Heart right ventricle (tissue), 16 donors: ENCODE measurements at places on chromosomes 11 and 22. TPM values are rescaled to one million over a fixed set of nuclear protein-coding genes. Genes with fewer than 3 reads are reported as not detected.

Gene TRIM49
- total RNA-seq, result not detected

Gene MYBPC3
- total RNA-seq, result 2,415 TPM

DNA sequence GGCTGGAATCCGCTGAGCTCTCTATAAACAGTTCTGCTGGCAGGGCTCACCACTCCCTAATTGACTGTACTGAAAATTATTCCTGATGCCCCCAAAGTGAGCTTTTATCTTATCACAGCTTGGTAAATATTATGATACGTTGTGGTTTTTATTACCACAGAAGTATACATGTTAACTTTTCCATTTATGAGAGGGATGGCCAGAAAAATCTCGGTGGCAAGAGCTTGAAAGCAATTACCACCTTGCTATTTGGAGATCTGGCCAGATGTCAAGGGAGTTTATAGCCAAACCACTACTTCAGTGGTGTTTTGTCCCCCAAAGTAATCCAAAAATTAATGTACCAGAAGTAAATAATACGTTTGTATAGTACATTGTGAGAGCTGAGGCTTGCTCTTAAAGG lies 75.4 kb upstream of the RCN1 start:
- H3K36me3 ChIP-seq, result no peaks in the 10 kb centered on the region
- DNase-seq, result no peak
- H3K27ac ChIP-seq, result no peak overlapping the region
- no peaks in the 10 kb centered on the region for H3K4me1 ChIP-seq
- H3K4me3 ChIP-seq, result no peak overlapping the region

- no peaks in the 10 kb centered on the region for H3K4me1 ChIP-seq
- H3K27me3 ChIP-seq, result no peaks in the 10 kb centered on the region
- no peaks in the 10 kb centered on the region for H3K36me3 ChIP-seq
- H3K4me3 ChIP-seq, result no peak overlapping the region
- DNase-seq, result peak; percentile 41
- no peak overlapping the region for H3K27ac ChIP-seq
These were observed 23.5 kb upstream of the TH start for GRCh38 chr11:2194877-2195755.

DNA sequence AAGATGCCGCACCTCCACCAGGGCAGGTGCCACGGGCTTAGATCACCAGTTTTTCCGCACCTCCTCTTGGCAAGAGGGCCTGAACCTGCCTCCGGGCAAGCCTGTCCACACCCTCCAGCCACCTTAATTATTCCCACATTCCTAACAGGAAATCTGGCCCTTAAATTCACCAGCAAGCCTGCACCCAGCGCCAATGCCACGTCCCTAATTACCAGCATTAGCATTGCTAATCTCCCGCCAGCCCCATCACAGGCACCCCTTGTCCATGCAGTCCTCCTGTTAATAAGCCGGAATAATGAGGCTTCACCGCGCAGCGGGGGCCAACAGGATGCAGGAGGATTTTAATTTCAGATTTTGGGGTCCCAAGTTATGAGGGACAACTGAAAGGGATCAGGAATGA lies 69.7 kb downstream of the PHF21B start:
- H3K27ac ChIP-seq, result no peak overlapping the region
- H3K4me3 ChIP-seq, result no peak overlapping the region
- peaks cover 8% of the 10 kb centered on the region for H3K4me1 ChIP-seq
- DNase-seq, result no peak
- H3K27me3 ChIP-seq, result no peaks in the 10 kb centered on the region
- H3K36me3 ChIP-seq, result no peaks in the 10 kb centered on the region

DNA sequence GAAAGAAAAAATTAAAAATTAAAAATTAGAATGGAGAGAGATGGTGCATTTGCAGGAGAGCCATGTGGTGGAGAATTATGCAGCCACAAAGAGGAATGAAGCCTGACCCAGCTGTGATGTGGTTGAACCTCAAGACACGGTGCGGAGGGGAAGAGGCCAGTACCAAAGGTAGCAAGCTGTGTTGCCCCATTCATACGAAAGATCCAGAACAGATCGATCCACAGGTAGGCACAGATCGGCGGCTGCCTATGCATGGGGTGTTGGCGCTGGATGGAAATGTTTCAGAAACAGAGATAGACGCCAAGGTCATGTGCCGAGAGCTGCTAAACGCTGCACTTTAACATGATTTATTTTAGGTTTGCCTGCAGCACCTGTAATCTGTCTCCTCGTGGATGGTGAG lies 992.3 kb downstream of the BRD1 start:
- DNase-seq, result no peak
- H3K4me3 ChIP-seq, result no peak overlapping the region
- H3K36me3 ChIP-seq, result no peaks in the 10 kb centered on the region
- no peak overlapping the region for H3K27ac ChIP-seq
- peaks cover 9% of the 10 kb centered on the region for H3K27me3 ChIP-seq

DNA sequence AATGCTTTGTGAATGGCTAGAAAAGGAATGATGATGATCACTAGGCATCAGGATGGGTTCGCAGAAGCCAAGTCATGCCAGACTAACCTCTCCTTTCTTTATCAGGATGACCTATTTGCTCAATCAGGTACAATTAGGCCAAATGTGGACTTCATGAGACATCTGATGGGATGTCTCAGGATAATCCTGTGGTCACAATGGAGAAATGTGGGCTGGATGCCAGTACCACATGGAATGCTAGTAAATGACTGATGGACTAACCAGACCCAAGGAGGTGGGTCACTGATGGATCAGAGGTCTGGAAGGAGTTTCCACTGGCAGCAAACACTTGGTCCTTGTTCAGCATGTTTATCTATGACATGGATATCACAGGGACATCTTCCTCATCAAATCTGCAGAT lies 94.8 kb upstream of the PHOX2A start:
- H3K27me3 ChIP-seq, result no peaks in the 10 kb centered on the region
- H3K36me3 ChIP-seq, result peaks cover 8% of the 10 kb centered on the region
- no peaks in the 10 kb centered on the region for H3K4me1 ChIP-seq

DNA sequence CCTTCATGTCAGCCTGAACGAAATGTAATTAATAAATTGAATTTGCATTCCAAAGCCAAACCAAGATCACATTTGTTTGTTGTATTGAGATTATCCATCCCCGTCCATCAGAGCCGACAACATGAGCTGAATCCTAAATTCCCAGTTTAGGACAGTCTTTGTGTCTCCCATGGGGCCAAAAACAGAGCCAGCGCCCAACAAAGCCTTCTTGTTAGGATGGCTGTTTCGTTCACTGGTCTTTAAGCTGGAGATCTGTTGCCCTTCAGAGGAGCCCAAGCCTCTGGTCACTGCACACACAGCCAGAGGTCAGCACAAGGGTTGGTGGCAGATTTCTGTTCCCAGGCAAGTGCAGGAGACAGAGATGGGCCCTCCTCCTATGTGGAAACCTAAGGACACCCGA lies 25.8 kb downstream of the DSCAML1 start:
- peaks cover 13% of the 10 kb centered on the region for H3K27me3 ChIP-seq
- DNase-seq, result no peak
- H3K27ac ChIP-seq, result no peak overlapping the region
- H3K4me1 ChIP-seq, result no peaks in the 10 kb centered on the region
- no peaks in the 10 kb centered on the region for H3K36me3 ChIP-seq
